ENCODE measurements at places on chromosomes 3 and 15. TPM values are rescaled to one million over a fixed set of nuclear protein-coding genes. Genes with fewer than 3 reads are reported as not detected.

Gene TTC21A
- 3.8 TPM for total RNA-seq

Gene BUB1B
- 192 TPM for total RNA-seq

Gene RPLP1
- total RNA-seq, result 2,441 TPM

Gene MITF
- total RNA-seq, result 1.3 TPM

Gene RASL12
- 6.5 TPM for total RNA-seq

GRCh38 chr3:26682406-26682805 is 59.8 kb downstream of the LRRC3B start:
- DNase-seq, result no peak

- DNase-seq, result no peak
Observed at GRCh38 chr3:17632401-17633100, 109.9 kb downstream of the TBC1D5 start.

DNA sequence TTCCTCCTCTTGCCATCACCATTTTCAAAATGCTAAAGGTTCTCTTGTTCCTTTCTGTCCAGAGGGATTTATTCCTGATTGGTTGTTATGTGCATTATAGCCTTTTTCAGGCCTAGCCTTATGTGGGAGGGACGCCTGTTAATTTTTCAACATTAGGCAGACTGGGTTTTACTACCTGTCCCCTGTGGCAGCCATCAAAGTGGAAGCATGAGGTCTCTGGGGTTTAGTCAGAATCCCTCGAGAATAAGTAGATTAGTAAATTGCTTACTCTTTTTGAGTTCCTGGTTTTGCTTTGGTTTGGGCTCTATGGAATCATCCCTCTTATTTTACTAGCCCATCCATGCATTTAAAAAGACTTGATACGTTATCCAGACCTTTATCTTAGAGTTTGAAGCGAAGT is 32.4 kb downstream of the PAK2 start:
- DNase-seq, result no peak

- DNase-seq, result no peak
Observed at GRCh38 chr3:78820542-78820941, 947.3 kb downstream of the ROBO1 start.

GRCh38 chr15:85892232-85892631 is 97.5 kb upstream of the KLHL25 start:
- no peak for DNase-seq

GRCh38 chr3:120640231-120640630 is 41.8 kb downstream of the HGD start:
- no peak for DNase-seq

GRCh38 chr15:73244333-73244732 is 124.4 kb downstream of the HCN4 start:
- DNase-seq, result no peak

DNA sequence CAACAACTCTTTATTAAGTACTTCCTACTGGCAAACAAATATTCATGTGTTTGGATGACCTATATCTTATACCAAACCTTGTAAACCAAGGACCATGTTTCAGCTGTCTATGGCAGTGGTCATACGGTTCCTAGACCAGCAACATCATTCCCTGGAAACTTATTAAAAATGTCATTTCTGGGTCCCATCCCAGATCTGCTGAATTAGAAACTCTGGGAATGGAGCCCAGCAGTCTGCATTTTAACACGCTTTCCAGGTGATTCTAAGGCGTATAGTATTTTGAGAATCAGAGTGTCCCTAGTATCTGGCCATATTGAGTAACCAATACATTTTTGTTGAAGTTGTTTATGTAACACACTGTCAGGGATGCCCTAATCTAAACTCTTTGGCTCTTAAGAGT is 363.4 kb upstream of the LRRC3B start:
- no peak for DNase-seq

DNA sequence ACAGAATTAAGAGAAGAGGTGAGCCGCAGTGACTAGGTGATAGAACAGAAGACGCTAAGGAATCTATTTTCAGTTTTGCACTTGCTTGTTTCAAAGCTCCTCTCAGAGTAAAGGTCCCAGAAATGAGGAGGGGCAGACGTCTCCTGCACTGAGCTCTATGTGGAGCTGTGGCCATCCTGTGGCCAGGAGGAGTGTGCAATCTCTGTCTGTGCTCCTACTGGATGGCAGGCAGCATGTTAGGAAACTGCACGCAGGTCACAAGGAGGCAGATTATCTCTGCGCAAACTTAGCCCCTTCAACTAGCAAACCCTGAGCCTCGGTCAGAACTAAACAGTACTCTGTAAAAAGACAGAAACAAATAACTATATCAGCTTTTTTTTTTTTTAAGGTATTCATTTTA is 31.1 kb upstream of the PPIB start:
- DNase-seq, result peak; percentile 17

- no peak for DNase-seq
Observed at GRCh38 chr3:162719684-162720341, 1223.2 kb downstream of the OTOL1 start.

GRCh38 chr15:95286352-95286880 is 1044.1 kb upstream of the NR2F2 start:
- DNase-seq, result no peak

DNA sequence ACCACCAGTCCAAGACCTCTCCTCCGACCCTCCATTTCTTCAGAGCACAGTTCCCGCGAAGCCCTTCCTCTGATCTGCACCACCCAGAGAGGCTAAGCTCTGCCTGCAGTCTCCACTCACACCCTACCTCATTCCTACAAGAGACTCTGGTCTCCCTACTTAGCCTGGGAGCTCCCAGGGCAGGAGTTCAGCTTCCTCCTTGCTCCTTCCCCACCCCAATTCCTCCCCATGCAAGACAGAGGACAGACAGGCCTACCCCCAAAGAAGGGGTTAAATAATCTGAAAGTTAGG is 12.6 kb upstream of the VIPR1 start:
- DNase-seq, result no peak

GRCh38 chr3:151770956-151771355 is 37.2 kb downstream of the AADACL2 start:
- DNase-seq, result no peak

GRCh38 chr3:71784201-71784913 is 591 bp downstream of the PROK2 start:
- no peak for DNase-seq

DNA sequence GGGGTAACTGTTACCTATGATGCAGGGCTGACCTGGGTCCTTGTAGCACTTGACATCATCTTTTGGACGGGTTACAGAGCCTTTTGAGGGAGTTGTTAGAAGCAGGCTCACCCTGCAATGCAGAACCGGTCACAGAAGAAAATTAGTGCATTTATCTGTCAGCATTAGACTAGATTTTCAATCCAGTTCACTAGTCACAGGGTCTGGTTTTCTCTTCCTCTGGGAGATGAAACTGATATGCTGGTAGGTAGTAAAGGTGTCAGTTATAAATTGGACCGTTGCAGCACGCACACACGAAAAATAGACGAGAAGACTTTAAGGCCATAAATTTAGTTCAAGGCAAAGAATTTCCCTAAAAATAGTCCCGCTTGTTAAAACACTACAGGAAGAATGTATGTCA is 532.3 kb upstream of the ATP11B start:
- DNase-seq, result no peak

GRCh38 chr15:63448266-63448665 is 56.1 kb upstream of the USP3 start:
- no peak for DNase-seq

DNA sequence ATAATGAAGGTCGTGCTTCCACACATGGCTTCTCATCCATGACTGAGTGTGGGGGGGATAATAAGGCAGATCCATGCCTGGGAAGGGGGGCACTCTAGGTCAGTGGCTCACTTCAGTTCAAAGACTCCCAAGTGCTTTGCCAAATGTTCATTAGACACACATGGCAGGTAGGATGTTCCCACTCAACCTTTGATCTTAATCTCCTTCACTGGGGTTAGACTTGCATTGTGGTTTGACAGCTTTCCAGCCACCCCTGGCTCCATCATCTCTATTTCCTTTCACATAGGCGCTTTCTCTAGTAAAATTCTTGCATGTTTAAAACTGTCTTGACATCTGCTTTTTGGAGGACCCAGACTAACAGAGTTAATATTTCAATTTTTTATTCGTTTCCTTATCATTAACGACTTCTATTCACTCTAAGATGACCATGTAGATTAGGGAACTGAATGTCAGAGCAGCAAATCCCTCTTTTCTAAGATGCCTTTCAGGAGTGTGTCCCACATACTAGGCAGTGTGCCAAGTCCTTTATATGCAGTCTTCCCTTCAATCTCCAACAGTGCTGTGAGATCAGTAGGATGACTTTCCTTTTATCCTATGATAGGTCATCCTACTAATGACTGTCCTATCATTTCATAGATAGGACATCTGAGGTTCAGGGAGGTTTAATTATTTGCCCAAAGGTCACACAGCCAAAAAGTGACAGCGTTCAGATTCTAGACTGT is 57.9 kb downstream of the BTD start:
- DNase-seq, result no peak
